Caki2 (cell line): ENCODE measurements at places on chromosomes 7 and 10.

GRCh38 chr10:123327450-123327849 lies 173.2 kb downstream of the BUB3 start:
- DNase-seq = no peak

- peak; percentile 69 for DNase-seq
These were observed 37.3 kb upstream of the PDZD8 start for GRCh38 chr10:117412469-117413010.

- DNase-seq = no peak
These were observed 27.4 kb upstream of the DIP2C start for GRCh38 chr10:716821-717220.

DNA sequence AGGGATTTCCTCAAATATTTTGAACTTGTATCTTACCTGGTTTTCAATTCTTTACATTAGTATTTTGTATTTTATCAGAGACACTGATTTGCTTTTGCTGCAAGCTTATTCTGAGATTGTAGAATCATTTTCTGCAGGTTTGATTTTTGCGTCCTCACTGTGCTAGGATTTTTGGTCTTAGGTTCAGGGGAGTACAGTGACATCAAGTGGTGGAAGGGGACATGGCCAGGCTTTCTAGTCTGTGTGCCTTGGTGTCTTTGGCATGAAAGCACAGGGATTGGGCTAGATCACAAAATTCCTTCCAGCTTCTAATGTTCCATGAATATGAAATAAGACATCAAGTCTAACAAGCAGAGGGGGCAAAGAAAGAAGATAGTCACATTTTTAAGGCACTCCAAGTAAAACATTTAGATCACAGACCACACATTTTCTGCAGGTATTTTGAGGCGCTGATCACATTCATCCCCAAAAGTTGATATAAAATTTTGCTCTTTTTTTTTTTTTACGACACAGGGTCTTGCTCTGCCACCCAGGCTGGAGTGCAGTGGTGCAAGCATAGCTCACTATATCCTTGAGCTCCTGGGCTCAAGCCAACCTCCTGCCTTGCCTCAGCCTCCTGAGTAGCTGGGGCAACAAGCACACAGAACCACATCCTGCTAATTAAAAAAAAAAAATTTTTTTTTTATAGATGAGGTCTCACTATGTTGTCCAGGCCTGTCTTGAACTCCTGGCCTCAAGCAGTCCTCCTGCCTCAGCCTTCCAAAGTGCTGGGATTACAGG lies 124.4 kb downstream of the PON1 start:
- peak; percentile 49 for DNase-seq

DNA sequence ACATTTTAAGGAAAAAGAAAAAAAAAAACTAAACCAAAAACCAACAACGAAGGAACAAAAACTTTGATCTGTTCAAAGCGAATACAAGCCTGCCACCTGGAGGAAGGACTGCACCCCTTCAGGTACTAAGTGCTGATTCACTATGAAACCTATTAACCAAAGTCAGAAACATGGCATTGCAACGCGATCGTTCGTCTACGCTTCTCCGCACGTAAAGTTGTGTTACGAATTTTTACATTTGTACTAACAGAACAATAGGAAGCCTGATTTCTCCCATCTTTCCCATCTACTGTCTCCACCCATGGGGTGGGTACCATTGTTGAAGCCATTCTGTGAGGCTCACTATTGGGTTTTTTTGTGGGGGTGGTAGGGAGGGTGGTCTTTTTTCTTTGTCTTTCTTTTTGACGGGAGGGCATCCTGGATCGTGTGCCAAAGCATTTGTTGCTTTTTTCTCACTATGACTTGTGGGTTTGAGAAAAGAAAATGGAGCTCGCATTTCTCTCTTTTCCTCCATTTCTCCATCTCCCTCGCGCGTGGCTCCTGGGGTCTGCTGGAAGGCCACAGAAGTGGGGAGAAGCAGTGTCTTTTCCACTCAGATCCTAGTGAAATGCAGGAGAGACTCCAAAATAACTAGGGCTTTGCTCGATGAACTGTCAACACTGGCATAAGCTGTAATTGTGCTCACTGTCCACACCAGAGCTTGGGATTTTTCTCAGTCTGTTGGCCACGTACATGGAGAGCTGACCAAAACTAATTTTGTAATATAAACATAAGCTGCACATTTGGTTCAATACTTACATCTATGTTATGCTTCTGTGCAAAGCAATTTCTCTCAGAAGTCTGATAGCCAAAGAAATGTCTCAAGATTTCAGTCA lies 100.9 kb upstream of the YAE1 start:
- DNase-seq = peak; percentile 74

DNA sequence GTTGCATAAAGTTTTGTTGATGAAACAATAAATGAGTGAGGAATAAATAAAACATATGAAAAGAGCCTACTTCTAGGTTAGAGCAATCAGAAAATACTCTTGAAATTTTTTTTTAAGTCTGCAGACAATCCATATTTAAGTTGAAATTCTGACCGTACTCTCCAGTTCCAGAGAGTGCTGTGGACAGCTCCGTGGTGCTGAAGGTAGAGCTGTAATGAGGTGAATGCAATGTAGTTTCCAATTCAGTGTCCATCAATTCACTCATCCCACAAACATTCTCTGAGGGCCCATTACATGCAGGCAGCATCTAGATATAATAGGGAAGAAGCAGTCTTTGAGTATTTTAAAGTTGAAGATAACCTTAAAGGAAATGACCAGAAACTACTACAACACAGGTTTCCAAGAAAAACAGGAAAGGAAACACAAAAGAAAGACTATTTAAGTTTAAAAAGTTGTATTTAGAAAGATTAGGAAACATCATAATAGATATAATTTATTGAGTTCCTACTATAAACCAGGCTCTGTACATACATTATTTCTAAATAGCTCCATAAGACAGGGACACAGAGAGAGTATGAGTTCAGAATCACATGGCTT lies 44.0 kb upstream of the CRTAC1 start:
- no peak for DNase-seq

GRCh38 chr10:97553575-97554031 lies 19.0 kb upstream of the ANKRD2 start:
- peak; percentile 68 for DNase-seq

GRCh38 chr7:22372863-22373262 lies 15.9 kb upstream of the RAPGEF5 start:
- no peak for DNase-seq

- DNase-seq = no peak
These were observed 9.6 kb downstream of the PYROXD2 start for GRCh38 chr10:98405422-98405821.

DNA sequence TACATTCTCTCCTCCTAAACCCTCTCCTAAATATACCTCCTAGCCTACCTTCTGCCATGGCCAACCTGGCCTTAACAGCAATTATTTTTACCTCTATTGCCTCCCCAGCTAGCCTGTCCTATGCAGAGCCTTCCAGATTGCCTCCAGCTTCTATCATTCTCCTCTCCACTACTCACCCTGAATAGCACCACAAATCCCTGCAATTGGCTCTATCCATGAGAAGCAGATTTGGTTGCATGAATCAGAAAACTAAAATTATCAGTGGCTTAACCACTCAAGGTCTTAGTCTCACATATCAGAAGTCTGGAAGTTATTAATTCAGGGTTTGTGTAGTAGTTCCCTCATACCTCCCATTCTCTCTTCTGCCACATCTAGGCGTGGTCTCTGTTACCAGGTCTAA lies 120.3 kb upstream of the CACUL1 start:
- DNase-seq = no peak

- DNase-seq = no peak
These were observed 176.0 kb upstream of the INSYN2A start for GRCh38 chr10:127372361-127372760.

DNA sequence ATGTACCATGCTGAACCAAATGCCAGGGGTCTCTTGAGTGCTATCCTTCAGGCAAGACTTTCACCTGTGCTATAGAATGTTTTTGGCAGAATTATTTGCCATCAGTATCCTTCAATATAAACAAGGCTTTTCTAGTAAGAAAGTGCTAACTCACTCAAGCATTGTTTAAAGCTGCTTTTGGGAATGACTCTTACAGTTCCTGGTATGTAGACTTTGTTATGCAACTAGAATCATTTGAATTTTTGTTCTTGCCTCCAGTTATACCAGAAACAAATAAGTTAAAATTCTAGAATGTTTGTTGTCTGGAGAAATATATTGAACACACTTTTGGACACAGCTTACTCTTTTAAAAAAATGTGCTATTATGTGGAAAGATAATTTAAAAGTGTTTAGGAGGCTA lies 39.5 kb upstream of the RTKN2 start:
- DNase-seq = no peak

DNA sequence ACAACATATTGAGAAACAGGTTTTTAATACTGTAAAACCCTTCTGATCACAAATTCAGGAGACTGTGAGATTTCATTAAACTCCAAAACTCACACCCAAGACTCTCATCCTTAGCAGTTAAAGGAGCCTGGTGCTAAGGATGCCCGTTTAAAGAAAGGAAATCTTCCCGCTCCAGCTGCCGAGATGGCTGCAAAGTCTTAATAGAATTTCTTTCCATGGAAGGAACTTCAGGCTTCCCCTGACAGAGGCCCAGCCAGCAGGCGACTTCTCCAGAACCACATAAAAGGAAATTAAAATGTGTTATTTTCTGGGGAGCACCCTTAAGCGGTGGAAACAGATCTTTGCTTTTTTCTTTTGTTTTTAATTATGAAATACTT lies 104.7 kb upstream of the CHST15 start:
- DNase-seq = no peak

DNA sequence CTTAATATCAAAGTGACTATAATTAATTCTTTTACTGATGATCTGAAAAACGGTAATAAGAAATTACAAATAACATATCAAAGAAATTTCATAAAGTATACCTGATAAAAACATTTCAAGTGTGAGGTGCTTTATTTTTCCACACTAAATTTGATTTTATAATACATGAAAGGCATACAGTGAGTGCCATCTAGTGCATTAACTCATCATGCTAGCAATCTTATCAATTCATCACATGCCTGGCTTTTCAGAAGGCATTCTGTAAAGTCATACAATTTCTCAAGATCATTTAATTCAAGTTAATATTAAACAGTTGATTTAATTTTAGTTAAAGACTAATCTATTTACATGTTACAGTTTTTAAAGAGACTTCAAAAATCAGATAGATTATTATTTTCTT lies 1020.9 kb downstream of the GATA3 start:
- no peak for DNase-seq

GRCh38 chr7:69878591-69878990 lies 280.3 kb downstream of the AUTS2 start:
- DNase-seq = no peak

DNA sequence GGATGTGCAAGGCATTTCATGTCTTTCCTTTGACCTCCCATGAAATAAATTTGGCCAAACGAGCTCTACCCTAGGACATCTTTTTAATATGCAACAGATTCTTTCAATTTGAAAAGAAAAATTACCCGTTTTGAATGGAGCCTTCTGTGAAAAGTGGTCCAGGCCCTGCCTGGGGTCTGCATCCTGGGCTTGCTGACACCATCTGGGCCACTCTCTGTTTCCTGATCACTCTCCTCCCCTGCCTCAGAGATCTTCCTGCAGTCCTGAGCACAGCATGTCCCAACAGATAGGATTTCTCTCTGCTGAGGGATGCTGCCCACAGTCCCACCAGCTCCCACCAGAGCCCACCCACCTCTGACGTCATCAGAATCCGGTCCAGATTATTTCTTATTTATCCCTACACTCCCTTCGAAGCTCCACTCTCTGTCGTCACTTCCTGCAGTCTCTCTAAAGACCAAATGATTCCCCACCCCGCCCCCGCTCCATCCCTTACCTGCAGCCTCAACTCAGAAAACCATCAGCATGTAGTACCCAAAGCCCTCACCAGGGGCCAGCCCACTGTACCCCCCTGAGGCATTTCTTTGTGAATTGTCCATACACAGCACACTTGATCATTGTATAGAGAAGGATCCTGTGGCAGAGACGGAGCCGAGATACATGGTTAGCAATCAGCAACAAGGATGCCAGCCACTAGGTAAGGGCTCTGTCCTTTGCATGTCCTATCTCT lies 192.1 kb upstream of the MGMT start:
- DNase-seq = no peak

- no peak for DNase-seq
These were observed 12.7 kb downstream of the LRRC18 start for GRCh38 chr10:48926764-48927540.

- peak; percentile 98 for DNase-seq
These were observed 15.3 kb upstream of the AKR1C1 start for GRCh38 chr10:4947635-4948596.
